NCI-H748 treated with DMSO at 0.1 percent for 48 hours (cell line): ENCODE measurements at places on chromosomes 5 and 9.
A peak's percentile ranks its signal among the peaks of the same experiment; 100 is the strongest.

DNA sequence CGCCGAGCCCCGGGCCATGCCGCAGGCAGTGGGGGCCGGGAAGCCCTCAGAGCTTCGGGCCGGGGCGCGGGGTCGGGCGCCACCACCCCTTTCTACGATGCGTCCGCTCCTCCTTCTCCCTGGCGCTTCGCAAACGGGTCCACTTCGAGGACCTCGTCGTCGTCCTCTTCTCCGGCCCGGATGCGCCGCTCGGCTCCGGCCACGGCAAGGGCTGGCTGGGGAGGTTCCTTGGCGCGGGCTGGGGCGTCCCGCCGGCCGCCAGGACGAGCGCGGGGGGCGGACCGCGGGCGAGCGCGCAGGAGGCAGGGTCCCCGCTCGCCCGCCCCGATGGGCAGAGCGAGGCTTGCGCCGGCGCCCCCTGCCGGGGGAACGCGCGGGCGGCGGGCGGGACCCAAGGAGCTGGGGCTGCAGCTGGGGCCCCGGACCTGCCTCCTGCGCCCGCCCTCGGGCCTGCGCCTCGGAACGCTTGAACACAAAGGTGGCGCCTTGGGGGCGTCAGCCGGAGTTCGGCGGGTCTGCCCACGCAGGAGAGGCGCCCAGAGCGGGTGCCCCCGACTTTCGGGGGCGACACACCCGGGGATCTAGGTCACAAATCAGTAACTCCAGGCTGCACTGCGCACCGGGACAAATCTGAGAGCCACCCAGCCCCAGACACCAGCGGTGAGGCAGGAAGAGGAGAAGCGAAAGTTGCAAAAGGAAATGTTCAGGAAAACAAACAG lies at the start of gene ROR2:
Gene ROR2, minus strand, starts transcription at position 283 of the 719 bp plus-strand sequence.
- DNase-seq, result peak; percentile 48

GRCh38 chr5:123571927-123572326 lies 60.0 kb downstream of the CSNK1G3 start:
- no peak for DNase-seq

DNA sequence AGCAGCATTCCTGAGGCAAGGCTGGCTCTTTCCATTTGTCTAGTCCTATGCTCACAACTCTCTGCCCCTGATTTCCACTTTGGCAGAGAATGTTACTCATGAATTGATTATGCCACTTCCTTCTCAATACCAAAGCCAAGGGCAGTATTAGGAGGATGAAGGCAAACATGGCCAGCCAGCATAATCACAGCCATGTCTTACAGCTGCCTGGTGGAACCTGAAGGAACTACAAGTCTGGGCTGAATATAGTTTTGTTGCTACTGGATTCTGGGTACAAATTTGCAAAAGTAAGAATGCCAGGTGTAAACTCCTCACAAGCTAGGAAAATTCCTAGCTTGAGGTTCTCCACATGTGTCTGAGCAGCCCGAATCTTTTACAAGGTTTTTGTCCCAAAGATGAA lies 4.2 kb downstream of the SIL1 start:
- DNase-seq, result no peak

DNA sequence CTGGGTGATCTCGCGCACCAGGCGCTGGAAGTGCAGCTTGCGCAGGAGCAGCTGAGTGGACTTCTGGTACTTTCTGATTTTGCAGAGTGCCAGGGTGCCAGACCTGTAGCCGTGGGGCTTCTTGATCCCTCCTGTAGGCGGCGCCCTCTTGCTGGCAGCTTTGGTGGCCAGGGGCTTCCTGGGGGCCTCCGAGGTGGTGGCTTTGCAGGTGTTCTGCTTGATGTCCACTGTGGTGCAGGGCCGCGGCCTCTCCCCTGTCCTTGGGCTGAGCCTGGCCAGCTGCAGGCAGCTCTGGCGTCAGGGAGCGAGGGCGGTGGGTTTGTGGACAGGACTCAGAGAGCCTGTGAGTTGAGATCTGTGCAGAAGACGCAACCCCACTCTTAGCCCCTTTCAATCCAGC lies 36.1 kb downstream of the TAF11L14 start:
- DNase-seq, result no peak

GRCh38 chr5:119031905-119032304 lies 39.0 kb upstream of the DMXL1 start:
- no peak for DNase-seq

DNA sequence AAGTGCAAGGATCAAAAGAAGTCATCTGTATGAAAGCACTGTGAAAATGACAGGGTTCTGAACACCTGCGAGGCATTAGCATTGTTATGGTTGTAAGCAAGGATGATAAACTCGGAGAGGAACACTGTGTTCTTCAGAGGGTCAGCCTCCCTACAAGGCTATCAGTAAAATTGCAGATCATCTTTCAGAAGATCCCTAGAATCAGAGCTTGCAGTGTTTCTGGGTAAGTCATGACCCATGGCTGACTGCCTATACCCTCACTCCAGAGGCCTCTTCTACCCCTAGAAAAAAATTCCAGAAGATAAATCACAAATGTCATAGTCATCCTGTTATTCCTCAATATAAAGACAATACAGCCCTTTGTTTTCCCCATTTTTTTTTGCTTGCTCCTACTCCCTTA lies 292.6 kb downstream of the DMAC1 start:
- DNase-seq, result no peak

DNA sequence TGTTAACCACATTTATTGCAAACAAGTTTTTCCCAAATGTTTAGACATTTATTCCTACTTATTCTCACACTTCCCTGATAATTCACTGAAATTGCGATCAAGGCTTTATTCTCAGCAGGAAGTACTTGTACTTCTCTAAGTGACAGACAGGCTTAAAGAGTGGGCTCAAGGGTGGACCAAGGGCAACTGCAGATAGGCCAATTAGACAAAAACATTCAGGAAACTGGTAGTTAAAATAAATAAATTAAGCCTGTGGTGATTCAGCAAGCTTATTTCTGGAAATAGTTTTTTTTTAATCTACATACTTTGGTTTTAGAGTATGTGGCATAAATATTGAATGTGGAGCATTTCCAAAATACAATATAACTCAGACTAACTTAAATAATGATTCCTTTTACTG lies 136.1 kb downstream of the UGCG start:
- DNase-seq, result no peak

GRCh38 chr5:129459777-129460671 lies at the start of gene ADAMTS19:
TSS of gene ADAMTS19 (plus strand) at chr5:129460298. CDS start at chr5:129460392, 94 bp downstream.
- no peak for DNase-seq

DNA sequence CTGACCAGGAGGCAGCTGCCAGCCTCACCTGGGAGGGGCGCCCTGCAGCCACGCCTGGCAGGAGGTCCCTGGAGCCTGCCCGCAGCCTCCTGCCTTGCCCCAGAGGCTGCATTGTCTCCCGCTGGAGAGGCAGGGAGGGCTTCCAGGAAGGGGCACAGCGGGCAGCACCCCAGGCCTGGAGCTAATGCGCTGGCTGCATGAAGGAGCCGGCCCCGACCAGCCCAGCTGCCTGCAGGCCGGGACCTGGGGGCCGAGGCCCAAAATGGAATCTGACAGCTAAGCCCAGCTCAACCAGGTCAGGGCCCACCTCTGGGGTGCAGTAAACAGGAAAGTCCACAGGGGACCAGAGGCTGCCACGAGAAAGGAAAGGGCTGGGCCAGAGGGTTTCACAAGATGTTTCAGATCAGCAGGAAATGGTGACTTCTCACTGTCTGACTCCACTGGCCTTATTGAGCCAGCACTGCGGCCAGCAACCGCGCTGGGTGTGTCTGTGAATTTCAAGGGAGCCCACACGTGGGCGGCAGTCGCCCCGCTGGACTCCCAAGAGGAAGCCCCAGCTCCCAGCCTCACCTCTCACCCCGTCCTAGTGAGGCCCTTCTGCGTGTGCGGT lies 18.6 kb upstream of the NOTCH1 start:
- DNase-seq, result no peak

- DNase-seq, result no peak
These were observed 302 bp downstream of the LCN9 start for GRCh38 chr9:135663451-135663770.

GRCh38 chr5:159113405-159113804 lies 13.7 kb upstream of the EBF1 start:
- DNase-seq, result no peak

DNA sequence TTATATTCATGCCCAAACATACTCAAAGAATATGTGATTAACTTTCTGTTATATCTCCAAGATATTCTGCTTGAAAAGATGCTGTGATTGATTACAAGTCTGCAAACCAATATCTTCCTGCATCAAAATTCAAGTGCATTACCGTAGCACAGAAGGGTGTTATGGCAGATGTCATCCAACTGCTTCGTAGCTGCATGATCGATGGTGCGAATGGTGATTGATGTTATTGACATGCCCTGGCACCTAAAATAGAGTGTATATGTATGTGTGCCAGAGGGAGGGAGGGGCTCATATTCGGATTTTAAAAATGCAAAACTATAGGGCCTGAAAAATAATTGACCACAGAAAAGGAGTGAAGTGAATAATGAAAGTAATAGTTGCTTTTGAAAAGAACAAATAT lies 882.1 kb upstream of the NUDT12 start:
- DNase-seq, result no peak

DNA sequence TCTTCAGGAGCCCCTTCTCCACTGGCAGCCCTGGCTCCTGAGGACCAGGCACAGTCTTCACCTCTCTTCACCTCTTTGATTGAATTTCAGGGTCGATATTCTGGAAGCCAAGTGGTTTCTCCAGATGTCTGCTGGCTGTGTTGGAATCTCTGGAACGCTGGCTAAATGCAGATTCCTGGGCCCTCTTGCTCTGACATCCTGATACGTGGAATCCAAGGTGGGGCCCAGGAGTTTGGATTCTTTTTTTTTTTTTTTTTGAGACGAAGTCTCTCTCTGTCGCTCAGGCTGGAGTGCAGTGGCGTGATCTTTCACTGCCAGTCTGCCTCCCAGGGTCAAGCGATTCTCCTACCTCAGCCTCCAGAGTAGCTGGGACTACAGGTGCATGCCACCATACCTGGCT lies 26.8 kb upstream of the IER5L start:
- DNase-seq, result no peak

DNA sequence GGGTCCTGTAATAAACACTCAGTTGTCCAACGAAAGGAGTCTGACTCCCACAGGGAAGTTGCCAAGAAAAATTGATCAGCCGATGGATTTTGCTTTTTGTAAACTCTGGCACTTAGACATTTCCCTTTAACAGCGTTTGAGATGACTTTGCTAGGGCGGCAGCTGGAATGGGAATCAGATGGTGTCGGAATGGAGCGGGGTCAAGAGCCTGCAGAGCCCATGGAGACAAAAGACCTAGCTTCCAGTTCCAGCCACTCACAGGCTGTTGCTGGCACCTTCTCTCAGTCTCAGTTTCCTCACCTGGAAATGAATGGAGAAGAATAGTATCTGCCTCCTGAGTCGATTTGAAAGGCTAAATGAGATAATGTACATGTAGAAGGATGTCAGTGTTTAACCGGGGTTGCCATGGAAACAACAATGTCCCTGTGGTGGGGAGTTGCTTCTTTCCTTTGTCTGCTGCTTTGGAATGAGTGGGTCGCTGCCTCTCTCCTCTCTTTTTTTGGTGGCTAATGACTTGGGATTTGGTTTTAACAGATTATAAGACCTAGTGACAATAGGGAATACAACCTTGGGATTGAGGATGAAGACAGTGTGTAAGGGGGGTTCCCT lies 137.4 kb downstream of the GAS1 start:
- no peak for DNase-seq

GRCh38 chr9:85547599-85547998 lies 194.2 kb downstream of the AGTPBP1 start:
- DNase-seq, result no peak

DNA sequence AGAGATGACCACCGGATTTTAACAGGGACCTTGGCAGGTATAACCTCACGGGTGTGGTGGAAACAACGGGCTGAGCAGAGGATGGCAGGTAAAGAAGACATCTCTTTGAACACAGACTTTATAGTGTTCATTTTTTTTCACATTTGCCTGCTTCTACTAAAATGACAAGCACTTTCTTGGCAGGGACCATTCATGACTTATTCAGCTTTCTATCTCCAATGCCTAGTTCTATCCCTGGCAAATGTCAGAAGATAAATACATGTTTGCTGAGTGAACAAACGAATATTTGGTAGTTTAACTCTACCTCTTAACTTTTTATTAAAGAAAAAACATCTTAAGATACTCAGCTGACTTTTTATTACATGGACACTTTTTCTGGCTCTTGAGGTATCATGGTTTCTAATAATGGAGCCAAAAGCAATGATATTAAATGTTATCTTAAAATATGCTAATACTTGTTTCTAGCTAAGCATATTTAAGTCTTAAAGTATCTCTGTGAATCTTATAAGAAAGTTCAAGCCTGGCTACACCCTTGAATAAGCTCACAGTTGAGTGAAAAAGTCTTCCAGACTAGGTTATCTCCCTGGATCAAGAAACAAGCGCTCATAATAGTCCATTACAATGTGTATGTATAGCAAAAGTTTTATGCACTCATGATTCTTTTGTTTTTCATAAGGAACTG lies 8.5 kb downstream of the ELL2 start:
- no peak for DNase-seq

DNA sequence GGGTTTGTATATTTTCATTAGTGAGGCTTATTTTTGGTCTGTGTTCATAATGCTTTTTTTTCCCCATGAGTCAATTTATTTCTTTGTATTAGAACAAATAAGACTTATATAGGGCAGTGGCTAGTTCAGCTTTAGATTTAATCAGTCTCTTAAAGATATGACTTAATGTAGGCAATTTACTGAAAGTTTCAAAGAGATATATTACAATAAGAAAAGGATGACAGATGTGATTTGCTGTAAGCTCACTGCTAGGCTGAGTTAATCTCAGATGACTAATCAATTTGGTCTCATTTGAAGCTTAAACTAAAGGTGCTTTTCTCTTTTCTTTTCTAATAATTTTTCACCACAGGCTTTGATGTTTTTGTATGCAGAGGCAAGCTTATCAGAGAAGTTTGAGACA lies 291.8 kb upstream of the DAP start:
- no peak for DNase-seq

DNA sequence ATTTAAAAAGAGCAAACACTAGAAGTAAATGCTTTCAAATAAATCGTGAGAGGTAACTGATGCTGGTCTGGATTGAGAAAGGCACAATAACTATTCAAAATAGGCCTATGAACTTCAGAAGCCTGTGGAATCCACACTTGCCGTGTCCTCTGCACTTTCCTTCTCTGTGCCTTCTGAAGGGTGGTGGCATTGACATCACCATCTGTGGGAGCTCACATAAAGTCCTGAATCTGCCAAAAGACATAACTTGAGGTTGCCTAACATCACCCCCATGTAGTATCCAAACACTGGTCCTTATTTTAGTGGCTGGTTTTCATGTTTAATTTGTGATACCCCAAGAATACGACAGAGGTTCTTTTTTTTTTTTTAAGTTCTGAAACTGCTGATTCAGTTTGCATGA lies 59.8 kb downstream of the IRF1 start:
- DNase-seq, result no peak
